ENCODE measurements at places on chromosomes 7 and 10. TPM values are rescaled to one million over a fixed set of nuclear protein-coding genes. Genes with fewer than 3 reads are reported as not detected.

DNA sequence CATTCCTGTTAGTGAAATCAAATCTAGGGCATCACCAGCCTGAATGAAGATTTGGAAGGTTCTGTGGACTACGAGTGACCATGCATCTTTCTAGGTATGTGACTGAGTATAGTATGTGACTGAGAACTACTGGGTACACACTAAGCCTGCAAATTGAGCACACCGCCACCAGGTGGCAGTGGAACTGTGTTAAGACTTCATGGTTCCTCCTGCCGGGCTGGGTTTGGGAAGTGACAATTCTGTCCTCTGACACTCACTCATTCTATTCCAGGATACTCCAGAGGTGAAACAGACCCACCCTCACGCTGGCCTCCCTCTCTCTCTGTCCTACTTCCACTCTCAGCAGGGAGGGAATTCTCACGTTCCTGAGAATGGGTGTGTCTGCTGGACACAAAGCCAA lies 84.0 kb upstream of the TMEM248 start:
- DNase-seq, result no peak

- DNase-seq, result no peak
These were observed 540.3 kb upstream of the GALNT17 start for GRCh38 chr7:70591643-70592042.

Gene VWA2
- 2.2 TPM for polyA plus RNA-seq

Gene ZSCAN25
- 19.6 TPM for polyA plus RNA-seq

Gene FAM180A
- polyA plus RNA-seq, result not detected

DNA sequence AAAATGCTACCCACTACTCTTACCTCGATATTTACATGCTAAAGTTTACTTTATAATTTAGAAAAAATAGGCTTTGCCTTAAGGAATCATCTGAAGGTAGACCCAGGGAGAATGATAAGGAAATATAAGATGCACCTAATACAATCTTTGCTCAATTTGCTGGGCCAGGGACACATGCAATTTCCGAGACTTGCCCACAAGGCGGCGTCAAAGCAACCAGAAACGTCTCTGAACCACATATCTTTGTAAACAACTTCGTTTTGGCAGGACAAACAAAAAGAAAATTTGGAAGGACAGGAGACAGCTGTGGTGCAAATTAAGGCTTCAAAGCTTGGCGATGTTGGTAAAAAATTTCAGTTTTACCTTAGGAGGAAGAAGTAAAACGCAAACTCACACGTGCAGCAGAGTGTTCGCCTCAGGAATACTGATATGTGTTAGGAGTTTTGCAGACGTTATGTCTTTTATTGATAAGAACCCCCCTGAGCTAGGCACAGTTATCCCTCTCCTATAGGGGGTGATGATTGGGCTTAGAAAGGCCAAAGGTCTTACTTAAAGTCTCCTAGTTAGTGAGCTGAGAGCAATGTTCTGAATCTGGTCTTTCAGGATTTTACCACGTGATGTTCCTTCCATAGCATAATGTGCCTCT lies 134.3 kb downstream of the PRKCQ start:
- no peak for DNase-seq

DNA sequence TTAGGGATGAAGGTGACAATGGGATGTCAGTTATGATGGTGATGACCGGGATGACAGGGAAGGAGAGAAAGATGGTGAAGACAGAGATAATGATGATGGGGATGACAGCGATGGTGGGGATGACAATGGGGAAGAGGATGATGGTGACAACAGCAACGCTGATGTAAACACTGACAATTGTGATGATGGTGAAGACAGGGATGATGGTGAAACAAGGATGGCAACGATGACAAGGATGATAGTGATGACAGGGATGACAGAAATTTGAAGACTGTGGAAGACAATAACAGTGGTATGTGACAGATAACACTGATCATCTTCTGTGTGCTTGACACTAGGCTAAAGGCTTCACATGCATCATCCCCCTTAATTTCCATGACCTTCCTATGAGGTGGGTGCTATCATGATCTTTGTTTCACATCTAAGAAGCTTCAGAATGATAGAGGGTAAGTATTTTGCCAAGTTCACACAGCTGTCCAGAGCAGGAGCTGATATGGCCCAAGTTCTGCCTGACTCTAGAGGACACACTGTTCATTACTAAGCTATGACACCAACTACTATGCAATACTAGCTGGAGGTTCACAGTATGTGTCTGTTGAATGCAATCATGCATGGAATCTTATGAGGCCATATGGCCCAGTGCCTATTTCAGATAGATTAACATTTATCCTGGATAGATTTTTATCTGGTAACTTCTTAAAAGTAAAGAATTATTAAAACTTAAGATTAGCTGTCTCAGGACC lies 105.6 kb downstream of the RNLS start:
- no peak for DNase-seq

DNA sequence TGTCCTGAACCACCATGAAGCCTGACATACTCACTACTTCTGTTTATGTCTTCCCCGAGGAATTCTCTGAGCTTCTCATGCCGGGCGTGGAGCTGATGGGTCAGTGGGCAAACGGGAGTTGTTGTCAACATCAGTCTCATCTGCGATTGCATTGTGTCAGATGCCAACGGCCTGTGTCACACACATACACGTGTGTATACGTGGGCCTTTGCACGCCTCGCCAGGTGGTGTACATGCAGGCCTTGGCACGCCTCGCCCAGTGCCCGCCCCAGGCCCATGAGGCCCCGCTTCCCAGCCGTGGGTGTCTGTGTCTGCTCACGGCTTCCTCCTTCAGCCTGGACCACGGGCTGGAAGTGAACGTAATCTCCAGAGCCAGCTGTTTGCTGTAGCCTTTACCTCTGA lies 7.5 kb upstream of the CSGALNACT2 start:
- DNase-seq, result no peak

DNA sequence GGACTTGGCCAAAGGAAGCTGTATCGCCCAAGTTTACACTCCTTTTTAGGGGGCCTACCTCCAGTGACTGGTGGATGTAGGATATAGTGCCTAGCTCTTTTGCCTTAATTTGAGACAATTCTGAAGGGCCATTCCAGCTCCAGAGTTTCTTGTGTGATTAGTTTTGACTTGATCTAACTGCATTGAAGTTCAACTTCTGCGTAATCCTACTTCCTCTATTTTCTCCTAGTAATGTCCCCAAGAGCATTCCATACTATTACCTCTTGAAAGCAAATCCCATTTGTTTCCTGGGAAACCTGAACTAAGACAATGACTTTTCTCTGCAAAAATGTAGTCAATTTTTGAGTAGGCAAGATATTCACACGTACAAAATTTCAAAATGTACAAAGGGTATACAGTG lies 4.7 kb upstream of the H2AZ2 start:
- DNase-seq, result no peak

GRCh38 chr7:134444961-134445315 lies 14.0 kb downstream of the AKR1B1 start:
- no peak for DNase-seq
